ENCODE measurements at places on chromosomes 3 and 15.
A peak's percentile ranks its signal among the peaks of the same experiment; 100 is the strongest.

DNA sequence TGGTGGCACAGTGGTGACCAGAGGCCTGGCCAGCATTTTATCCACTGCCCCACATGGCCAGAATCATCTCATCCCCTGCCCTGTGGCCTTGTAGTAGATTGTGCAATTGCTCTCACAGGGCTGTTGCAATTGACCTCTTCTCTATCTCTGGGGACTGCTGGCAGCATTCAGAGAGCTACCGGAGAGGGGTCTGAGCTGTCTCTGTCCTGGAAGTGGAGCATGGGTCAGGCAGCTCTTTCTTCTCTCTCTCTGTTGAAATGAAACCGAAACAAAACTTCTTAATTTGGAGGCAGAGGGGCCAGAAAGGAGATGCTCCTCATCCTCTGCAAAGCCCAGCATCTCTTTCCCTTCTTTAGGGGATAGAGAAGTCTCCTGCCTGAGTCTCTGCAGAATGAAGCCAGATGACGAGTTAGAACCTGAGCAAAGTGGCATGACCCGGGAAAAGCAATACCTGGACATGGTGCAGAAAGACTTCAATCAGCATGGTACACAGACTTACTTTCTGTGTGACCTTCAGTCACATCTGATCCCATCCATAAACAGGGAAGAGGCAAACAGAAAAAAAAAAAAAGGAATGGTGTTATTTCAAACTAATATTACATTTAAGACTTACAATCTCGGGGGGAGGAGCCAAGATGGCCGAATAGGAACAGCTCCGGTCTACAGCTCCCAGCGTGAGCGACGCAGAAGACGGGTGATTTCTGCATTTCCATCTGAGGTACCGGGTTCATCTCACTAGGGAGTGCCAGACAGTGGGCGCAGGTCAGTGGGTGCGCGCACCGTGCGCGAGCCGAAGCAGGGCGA lies 144.5 kb upstream of the BCL6 start:
- no peak for DNase-seq

DNA sequence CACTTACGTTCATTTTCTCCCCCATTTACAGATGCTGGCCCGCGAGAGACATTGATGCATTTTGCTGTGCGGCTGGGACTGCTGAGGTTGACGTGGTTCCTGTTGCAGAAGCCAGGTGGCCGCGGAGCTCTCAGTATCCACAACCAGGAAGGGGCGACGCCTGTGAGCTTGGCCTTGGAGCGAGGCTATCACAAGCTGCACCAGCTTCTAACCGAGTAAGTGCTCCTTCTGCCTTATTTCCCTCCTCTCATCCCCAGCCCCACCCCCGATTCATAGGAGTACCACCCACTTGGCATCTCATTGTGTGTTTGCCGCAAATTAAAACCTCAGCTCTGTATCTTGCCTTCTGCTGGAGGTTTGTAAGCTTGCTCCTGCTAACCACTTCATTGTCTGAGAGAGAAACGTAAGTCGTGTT lies 163.3 kb downstream of the AKAP13 start:
- peak; percentile 89 for DNase-seq

GRCh38 chr3:4721511-4721911 lies 228.4 kb downstream of the ITPR1 start:
- no peak for DNase-seq

GRCh38 chr15:89075846-89076245 lies 12.4 kb upstream of the ABHD2 start:
- DNase-seq: no peak

GRCh38 chr15:100571592-100572167 lies 30.3 kb downstream of the LINS1 start:
- no peak for DNase-seq

GRCh38 chr15:57992761-57993355 lies 72.7 kb downstream of the ALDH1A2 start:
- peak; percentile 7 for DNase-seq

GRCh38 chr3:179943117-179943880 lies 93.4 kb downstream of the PEX5L start:
- DNase-seq: no peak

DNA sequence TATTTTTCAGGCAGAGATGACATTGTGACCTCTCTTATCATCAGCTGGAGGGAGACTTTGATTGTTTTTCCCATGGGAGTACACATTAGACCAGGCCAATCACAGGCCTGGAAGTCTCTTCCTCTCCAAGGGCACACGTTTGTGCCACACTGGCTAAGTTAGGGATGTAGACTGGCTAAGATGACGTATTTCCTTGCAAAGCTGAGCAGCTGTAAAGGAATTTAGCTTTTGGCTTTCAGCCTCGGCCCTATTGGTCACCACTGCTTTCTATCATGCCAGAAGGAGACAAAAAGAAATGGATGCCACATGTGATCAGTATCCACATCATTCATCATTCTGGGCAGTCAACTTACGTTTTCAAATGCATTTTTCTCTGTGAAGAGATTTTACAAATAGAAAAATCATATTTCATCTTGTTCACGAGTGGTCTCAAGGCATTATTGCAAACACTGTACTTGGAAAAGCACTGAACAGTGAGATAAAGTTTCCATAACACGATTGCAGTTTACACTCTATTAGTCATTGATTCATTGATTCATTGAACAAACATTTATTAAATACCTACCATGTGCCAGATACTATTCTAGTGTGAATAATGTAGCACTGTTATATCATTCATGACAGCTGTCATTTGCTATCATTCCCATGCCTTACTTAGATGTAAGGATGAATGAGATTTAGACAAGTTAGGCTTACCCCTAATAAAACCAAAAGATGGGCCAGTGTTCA lies 27.0 kb upstream of the RNF7 start:
- peak; percentile 40 for DNase-seq

GRCh38 chr3:114418107-114418506 lies 124.3 kb downstream of the TIGIT start:
- no peak for DNase-seq

GRCh38 chr3:159828542-159828943 lies 160.1 kb upstream of the IL12A start:
- no peak for DNase-seq

DNA sequence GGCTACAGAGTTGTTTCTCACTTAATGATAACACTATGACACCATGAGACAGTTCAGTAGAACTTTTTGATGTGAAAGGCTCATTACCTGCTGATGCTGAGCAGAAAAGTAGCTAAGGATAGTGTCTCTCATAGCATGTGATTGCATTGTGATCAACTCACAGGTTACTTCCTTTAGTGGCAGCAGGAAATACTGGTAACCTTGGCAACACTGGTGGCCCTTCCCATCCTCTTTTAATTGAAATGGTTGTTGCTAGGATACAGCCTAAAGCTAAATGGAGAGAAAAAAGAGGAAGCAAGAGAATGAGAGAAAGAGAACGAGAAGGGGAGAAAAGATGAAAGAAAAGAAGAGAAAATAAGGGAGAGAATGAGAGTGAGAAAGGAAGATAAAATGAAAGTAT lies 204.7 kb upstream of the GAP43 start:
- DNase-seq: no peak

DNA sequence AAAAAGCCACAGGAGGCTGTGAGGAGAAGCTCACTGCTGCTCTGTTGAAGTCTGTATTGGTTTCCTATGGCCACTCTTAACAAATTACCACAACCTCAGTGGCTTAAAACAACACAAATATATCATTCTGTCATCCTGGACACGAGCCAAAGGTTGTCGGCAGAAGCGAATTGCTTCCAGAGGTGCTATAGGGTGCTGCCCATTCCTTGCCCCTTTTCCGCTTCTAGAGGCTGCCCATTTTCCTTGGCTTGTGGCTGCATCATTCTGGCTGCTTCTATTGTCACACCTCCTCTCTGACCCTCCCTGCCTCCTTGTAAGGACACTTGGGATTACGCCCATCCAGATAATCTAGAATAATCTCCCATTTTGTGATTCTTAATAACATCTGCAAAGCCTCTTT lies 6.4 kb upstream of the SACM1L start:
- DNase-seq: no peak

- no peak for DNase-seq
Observed at GRCh38 chr3:66467996-66468735, 32.7 kb downstream of the LRIG1 start.

GRCh38 chr3:172709774-172710663 lies 848 bp downstream of the NCEH1 start:
- DNase-seq: peak; percentile 62

DNA sequence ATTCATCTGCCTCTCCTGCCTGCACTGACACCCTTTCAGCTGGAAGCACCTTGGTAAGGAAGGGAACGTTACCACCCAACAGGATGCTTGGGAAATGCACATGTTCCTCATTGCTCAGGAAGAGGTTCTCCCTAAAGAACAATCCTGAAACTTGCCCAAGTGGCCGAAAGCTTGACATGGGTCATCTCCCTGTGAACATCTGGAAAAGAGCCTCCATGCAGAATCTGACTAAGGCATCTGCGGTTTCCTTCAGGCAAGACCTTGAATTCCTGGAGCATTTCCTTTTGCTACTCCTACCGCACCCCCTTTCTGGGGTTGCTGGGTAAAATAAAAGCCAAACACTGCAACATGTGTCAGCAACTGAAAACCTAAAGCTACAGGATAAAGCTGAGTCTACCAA lies 68.7 kb upstream of the SNRK start:
- DNase-seq: no peak

GRCh38 chr3:32471246-32471645 lies 31.4 kb downstream of the CMTM6 start:
- no peak for DNase-seq

- DNase-seq: no peak
Observed at GRCh38 chr15:49901996-49902684, 216.9 kb downstream of the ATP8B4 start.

GRCh38 chr3:124352149-124352539 lies 360.2 kb upstream of the ROPN1 start:
- no peak for DNase-seq

GRCh38 chr3:31086148-31086547 lies 191.7 kb upstream of the GADL1 start:
- DNase-seq: peak; percentile 16
